ENCODE measurements at places on chromosomes 6 and 20.

GRCh38 chr6:3321042-3321441 lies 62.3 kb downstream of the PSMG4 start:
- DNase-seq, result no peak

- no peak for DNase-seq
These were observed 3.1 kb upstream of the MAP3K5 start for GRCh38 chr6:136795386-136795785.

DNA sequence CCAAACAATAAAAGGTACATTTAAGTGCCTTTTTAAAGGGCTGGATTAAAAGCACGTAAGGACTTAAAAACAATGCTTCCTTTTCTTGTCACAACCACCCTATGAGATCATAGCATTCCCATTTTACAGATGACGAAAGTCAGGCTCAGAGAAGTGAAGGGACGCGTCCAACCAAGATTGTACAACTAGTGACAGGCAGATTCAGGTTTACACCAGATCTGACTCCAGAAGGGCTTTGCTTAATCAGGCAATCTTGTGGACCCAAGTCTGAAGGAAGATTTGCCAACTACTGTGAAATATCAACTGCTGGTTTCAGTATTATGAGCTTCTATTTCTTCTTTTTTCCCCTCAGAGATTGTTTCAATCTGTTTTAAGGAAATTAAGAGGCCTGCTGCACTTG lies 877 bp downstream of the ENPP4 start:
- no peak for DNase-seq

DNA sequence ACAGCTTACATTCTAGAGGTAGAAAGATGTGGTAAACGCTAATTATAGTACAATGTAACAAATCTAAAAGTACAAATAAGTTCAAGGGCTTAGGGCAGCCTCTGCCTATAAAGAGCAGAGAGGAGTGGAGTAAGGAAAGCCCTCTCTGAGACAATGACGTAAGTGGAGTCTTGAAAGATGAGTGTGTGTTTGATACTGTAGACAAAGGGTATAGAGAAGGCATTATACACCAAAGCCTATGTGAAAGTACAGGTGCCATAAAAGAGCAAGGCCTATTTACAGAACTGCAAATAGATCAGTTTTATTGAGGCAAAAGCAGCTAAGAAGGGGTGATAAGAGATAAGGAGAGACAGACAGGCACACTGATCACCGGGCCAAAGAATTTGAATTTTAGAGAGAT lies 10.9 kb downstream of the GOPC start:
- DNase-seq, result no peak

- DNase-seq, result no peak
These were observed 70.3 kb downstream of the TMEM244 start for GRCh38 chr6:129790785-129791184.

DNA sequence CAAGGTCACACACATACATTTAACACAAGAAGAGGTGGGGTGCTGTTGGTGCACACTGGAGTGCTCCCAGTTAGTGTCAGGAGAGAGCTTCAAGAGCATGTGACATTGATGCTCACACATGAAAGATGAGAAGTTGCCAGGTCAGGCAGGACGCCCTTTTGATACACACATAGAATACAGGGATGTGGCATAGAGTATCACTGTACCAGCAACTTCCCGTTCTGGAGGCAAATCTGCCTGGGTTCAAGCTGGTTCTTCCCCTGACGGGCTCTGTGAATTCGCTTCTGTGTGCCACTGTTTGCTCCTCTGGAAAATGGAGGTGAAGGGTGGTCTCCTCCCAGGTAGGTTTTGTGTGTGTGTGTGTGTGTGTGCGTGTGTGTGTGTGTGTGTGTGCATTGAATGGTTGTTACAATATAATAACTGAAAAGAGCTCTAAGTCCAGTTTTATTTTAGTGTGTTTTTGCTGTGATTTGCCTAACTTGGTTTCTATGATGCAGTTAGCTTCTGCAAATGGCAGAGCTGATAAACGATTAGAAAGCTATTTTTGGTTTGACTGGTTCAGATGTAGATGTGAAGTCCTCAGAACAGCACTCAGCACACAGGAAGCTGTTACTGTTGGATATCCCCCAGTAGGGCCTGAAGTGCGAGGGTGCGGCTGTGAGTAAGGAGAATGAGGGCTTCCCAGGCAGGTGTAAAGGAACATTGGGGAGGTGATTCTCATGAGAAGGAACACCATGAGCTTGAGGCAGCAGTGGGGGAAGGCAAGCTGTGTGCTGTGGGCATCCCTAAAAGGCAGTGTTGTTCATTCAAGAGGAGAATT lies 53.4 kb downstream of the HIVEP1 start:
- no peak for DNase-seq

DNA sequence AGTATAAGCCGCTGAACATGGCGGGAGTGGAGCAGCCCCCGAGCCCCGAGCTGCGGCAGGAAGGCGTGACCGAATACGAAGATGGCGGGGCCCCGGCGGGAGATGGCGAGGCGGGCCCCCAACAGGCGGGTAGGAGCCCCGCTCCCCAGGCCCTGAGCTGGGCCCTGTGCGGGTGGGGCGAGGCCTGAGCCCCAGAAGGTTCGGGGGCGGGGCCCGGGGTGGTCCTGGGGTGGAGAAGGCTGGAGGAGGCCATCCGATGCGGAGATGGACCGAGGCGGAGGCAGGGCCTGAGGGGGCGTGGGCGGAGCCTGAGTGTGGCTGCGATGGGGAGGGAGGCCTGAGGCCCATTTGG lies 7.1 kb downstream of the L3MBTL1 start:
- DNase-seq, result no peak

DNA sequence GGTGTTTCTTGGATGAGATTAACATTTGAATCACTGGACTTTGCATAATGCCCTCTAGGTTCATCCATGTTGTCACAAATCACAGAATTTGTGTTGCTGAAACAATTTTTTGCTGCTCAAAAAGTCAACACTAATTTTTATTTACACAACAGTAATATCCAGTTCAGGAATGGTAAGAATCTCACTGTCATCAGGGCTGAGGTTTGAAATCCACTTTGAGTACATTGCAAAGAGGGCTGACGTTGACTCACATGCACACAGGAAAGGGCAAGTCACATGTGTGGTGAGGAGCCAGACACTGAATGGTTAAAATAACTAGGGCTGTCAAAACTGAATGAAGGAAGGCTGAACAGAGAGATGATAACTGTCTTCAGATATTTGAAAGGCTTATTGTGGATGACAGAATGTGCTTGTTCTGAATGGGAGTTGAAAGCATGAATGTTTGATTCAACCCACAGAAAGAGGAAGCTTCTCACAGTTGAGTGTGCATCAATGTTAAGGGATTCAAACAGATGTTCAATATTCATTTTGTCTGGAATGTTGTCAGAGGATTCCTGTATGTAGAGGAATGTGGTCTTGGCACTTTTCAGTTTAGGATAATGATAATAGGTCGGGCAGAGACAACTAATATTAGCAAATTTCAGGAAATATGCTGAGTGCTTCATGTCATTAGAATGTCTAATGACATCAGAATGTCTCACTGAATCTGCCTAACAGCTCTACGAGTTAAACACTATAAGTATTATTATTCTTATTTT lies 3.6 kb upstream of the ADGRG6 start:
- no peak for DNase-seq

DNA sequence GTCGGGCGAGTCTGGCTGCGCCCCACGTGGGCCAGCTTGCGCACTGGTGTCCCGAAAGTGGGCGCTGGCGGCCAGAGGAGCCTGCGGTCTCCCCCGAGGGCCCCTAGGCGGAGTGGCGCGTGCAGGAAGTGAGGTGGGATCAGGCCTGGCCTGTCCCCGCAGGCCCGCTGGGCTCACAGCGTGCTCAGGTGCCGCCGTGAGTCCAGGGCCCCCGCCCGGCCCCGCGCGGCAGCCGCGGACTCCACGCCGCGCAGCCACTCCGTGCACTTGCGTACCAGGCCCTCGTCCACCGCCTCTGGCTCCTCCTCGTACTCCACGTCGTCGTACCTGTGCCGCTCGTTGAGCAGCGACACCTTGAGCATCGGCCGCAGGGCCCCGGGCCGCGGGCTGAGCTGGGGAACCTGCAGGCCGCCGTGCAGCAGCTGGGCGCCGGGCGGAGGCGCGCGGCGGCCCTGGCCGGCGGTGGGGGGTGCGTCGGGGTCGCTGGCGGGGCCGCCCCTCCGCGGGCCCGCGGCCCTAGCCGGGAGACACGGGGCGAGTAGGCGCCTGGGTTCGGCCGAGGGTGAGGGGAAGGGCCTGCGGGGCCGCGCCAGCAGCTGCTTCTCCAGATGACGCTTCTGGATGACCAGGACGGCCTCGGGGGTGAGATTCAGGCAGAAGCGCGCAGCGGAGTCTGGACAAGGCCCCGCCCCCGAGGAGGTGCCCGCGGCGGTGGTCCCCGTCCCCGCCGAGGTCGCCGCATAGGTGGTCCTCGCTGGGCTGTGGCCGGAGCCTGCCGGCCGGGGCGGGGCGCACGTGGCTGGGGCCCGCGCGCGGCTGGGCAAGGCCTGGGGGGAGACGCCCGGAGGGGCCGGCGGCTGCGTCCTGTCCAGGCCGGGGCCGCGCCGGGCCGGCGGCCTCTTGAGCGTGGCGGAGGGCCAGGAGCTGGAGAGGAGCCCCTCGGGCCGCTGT lies 835 bp downstream of the PRR18 start:
- no peak for DNase-seq

GRCh38 chr6:153539602-153540001 lies 408.5 kb upstream of the RGS17 start:
- no peak for DNase-seq

DNA sequence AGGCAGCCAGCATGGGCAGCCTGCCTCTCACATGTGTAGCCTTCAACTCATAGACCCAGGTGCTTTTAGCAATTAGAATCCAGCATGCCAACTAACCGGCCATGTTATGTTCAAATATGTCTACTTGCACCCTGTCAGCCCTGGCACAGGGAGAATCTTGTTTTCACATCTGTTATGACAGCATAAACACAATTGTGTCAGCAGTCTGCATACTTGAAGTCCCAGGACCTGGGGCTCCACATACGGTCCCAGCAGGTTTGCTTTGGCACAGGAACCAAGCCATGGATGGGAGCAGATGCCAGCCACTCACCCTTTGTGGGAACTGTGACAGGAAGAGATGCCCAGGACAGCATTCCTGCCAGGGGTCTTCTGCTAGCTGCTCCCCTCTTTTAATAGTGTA lies 67.2 kb upstream of the SYNDIG1 start:
- DNase-seq, result no peak

- no peak for DNase-seq
These were observed 253.8 kb downstream of the LAMA2 start for GRCh38 chr6:129136751-129137150.

DNA sequence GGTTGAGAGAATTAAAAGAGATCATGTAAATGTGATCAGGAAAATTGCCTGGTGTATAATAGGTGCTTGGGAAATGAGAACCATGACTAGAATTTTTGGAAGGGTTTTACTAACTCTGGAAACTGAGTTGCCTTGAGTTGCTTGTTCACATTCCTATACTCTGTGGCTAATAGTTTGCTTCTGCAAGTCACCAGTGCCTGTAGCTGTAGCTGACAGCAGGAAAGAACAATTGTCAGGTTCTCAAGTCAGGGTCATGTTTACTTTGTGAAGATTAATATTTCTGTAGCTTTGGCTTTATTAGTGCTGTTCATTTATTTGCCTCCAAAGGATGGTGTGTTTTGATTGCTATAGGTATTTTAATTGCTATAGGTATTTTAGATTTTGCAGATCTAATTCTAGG lies 86.5 kb downstream of the EYA2 start:
- no peak for DNase-seq

- DNase-seq, result no peak
These were observed 304.0 kb downstream of the QKI start for GRCh38 chr6:163718537-163718936.

- DNase-seq, result no peak
These were observed 13.0 kb downstream of the UCKL1 start for GRCh38 chr20:63942969-63943807.

DNA sequence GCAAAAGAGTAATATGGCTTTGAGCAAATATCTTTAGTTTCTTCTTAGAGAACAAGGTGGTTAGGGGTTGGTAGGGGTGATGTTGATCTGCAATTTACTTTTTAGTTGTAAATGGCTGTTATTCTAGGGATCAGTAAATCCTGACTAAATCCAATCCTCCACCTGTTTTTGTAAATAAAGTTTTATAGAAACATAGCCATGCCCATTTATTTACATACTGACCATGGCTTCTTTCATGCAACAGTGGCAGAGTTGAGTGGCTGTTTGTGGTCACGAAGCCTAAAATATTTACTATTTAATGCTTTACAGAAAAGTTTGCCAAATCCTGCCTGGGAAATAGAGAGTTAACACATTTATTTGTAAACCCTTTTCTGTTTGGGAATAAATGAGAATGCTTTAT lies 14.7 kb downstream of the HIVEP1 start:
- no peak for DNase-seq

GRCh38 chr20:60087563-60088105 lies 129.4 kb downstream of the CDH26 start:
- DNase-seq, result no peak

DNA sequence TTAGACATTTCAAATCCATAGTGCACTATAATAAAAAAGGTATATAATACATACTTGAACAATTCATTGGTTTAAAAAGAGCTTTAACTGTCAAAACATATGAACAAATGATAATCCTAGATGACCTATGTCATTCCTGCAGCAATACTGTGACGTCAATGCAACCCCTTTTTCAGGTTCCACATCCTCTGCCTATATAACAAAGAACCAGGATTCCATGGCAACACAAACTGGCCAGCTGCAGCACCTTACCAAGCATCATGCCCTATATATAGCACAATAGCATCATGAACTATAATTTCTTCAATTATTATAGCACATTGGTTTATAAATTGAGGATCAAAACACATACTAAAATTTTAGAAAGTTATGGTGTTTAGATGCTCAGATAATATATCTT lies 578 bp upstream of the PTCHD4 start:
- no peak for DNase-seq

DNA sequence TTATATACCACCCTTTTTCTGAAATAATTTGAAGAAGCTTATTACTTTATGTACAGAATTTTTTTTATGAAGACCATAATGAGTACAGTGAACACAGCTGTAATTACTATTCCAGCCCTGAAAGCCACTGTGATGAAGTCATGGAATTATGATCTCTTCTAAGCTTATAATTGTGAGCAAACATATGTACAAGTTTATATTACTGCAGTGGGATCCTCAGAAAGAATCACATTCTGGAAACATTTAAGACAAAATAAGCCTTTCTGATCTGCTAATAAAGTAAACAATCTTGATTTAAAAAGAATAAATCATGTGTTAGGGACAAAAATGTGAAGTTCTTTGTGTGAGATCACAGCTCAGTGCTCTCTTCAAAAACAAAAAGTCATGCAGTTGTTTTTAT lies 560.4 kb downstream of the CD109 start:
- DNase-seq, result no peak

GRCh38 chr6:135089901-135090300 lies 35.3 kb upstream of the HBS1L start:
- DNase-seq, result no peak

GRCh38 chr6:90397929-90398674 lies 101.5 kb upstream of the BACH2 start:
- DNase-seq, result peak; percentile 75

DNA sequence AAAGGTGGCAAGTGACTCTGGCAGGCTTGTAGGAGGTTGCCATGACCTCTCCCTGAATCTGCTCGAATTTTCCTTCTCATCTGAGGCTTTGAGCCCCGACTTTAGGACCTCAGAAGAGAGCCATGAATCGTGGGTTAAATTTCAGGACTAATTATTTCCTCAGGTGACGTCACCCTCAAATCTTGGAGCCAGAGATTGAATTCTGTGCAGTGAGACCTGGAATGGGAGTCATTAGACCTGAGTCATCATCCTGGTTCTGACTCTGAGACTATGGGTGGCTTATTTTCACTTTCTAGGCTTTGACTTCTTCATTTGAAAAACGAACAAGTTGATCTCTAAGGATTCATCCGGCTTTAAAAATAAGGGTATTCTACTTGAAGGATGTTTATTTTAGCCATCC lies 48.5 kb upstream of the PDYN start:
- DNase-seq, result no peak

Measured in CD4-positive, alpha-beta memory T cell (primary cell).